ENCODE measurements at places on chromosomes 13 and 19.

DNA sequence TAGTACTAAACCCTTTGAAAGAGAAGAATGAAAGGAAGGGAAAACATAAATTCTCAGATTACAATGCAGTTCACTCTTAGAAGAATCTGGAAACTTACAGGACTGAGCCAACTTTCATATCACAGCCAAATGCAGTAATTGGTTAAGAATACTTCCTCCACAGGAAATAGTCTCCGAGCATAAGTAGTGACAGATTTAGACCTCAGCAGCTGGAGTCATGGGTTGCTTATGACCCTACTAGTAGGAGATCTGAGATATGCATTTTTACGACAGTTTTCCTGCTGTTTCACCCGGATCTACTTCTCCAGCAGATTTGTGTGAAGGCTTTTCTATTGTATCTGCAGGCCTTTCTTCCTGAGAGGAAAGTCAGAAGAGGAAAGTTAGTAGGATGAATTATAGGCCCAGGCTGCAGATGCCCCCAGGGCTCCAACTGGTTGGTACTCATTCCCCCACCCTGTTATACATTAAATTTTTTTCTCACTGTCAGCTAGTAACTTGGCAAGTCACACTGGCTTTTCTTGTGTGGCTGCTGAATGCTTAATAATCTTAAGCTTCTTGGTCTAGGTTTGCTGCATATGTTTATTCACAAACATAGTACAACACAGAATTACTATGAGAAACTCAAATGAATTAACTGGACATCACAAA is 1241.5 kb upstream of the MIR17HG start:
- DNase-seq, result no peak

- peak; percentile 74 for DNase-seq
Observed at GRCh38 chr19:49097453-49098288, 12.4 kb downstream of the SNRNP70 start.

- no peak for DNase-seq
Observed at GRCh38 chr13:25844559-25845434, 207.0 kb downstream of the SHISA2 start.

DNA sequence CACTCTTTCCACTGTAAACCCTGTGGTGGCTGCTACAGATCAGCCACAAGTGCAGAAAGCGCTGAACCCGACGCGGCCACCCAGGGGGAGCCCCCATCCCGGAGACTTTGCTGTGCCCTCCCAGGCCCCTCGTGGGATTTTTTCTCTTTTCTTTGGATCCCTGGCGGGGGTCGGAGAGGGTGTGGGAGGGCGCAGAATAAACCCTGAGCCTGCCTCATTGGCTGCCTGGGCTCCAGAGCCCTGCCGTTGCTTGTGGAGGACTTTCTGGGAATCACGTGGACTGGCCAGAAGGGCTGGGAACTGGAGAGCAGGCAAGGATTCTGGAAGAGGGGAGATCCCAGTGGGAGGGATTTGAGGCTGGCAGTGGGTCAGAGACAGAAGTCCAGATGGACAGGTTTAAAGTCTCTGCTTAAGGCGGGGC is 24.9 kb downstream of the GADD45B start:
- no peak for DNase-seq

DNA sequence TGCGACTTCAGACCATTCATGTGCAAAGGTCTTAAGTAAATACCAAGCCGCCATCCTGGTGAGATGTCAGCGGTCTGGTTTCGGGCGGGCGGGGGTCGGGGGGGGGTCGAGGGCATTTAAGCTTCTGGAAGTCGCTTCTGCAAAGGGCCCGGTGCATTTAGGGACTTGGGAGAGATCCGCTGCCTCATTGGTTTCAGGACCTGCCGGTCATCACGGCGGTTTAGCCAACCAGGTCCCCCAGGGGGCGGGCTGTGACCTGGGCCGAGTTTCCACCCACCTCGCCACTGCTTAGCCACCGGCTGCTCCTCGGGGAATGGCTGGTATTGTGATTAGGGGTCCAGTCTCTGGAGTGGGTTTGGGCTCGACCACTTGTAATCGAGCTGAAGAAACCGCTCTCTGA is 7.8 kb downstream of the ANKLE1 start:
- no peak for DNase-seq

DNA sequence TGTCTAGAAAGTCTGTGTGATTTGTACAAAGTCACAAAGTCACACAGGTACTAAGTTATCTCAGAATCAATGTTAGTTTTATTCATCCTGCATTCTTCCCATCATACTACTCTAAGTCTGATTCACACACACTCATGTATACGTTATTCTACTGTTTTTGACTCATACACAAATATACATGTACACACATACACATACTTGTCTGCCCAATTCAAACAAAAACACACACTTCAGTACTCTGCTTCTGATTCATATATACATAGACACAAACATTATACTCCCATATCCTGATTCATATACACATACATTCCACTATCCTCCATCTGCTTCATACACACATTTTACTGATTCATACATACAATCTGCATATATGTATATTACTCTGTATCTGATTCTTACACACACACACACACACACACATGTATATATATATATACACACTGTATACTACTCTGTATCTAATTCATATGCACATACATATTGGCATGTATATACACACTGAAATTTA is 69.3 kb downstream of the KLF12 start:
- no peak for DNase-seq

GRCh38 chr19:2291185-2291751 is 9.3 kb upstream of the PEAK3 start:
- no peak for DNase-seq

- peak; percentile 57 for DNase-seq
Observed at GRCh38 chr19:7386308-7386707, 37.6 kb downstream of the ARHGEF18 start.

DNA sequence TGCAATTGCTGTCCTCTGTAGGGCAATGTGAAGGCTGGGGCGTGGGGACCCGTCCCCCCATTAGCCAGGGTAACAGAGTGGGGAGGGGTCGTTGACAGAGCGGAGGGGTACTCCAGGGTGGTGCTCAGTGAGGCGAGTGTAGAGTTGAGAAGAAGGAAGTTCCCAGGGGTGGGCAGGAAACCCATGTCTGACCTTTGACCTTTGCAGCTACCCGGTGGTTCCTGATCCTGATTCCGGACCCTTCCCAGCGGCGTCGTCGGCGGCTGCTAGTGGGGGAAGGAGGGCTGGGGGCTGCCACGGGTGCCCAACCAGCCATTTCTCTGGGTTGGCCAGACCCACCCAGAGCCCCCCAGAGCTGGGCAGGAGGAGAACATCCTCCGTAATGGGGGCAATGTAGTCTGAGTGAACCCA is 2.1 kb upstream of the PLVAP start:
- no peak for DNase-seq

DNA sequence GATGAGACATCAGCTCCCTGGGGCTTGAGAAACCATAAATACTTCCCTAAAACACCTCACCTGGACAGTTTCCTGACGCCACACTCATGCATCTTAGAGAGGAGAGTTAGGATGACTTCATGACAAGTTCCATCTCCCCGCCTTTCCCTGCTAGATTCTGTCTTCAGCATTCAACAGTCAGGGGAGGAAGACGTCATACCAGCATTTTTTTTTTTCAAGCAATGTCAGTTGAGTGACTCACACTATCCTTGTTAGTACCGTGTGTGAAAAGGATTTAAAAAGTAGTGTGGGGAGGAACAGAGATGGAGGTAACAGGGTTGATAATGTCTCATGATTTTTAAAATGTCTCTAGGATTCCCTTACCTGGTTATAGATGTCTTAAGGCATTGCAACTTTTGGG is at the start of gene OR7D2:
Gene OR7D2 (plus strand): TSS at position 79 of the 400 bp plus-strand sequence. CDS start 6,803 bp downstream, outside the sequence.
- no peak for DNase-seq

DNA sequence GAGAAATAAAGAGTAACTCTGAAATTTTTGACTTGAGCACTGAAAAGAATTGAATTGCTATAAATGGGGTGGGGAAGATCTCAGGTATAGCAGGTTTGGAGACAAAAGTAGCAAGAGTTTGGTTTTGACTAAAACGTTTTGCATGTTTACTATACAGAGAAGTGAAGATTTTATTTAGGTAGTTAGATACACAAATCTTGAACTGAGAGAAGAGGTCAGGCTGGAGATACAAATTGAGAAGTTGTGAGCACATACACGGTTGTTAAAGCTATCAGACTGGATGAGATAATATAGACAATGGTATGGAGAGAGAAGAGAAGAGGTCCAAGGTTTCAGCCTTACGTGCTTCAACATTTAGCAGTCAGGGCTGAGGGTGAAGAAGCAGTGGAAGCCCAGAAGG is 420.9 kb downstream of the FOXO1 start:
- no peak for DNase-seq

DNA sequence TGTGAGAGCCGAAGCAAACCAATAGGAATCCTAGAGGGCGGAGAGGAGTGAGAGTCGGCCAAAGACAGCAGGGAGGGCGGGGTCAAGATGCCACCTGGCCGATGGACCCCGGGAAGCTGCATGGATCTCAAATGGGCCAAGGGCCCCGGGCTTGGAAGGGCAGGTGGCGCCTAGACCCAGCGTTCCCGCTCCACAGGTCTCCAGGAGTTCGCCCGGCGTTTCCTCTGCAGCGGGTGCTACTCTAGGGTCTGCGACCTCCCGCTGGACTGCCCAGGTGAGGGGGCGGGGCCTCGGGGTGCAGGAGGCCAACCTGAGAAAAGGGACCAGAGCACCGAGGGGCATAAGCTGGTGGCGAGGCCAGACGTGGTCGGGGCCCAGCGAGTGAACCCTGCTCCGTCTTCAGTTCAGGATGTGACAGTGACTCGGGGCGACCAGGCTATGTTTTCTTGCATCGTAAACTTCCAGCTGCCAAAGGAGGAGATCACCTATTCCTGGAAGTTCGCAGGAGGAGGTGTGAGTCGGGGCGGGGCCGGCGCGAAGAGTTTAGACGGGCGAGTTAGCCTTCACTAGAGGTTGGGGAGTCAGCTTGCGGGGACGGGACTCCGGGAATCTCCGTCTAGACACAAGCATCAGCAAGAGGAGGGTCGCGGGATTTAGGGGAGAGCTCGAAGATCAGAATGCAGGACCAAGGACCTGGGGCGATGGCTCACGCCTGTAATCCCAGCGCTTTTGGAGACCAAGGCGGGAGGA is 9.9 kb downstream of the SPACA6 start:
- DNase-seq, result peak; percentile 59

- no peak for DNase-seq
Observed at GRCh38 chr13:74444864-74445479, 310.8 kb upstream of the KLF12 start.

- peak; percentile 33 for DNase-seq
Observed at GRCh38 chr19:38685666-38686529, 38.4 kb downstream of the ACTN4 start.

DNA sequence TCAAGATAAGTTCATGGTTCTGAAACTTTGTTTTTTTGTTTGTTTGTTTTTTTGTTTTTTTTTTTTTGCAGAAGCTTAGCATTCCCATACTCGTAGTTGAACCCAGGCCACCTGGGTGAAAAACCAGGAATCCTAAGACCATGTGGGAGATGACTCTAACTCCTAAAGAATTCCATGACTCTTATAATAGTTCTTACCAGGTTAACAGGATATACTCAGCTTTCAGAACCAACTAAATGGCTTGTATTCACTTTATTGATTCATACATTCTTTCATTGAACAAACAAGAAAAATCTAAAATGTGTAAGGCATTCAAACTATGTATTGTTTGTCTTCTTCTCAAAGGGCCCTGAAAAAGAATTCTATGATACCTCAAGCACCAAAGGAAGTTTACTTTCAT is 40.5 kb upstream of the KLF5 start:
- no peak for DNase-seq

GRCh38 chr13:112583592-112584277 is 4.2 kb downstream of the TUBGCP3 start:
- DNase-seq, result no peak

GRCh38 chr13:111337741-111338140 is 17.3 kb downstream of the TEX29 start:
- DNase-seq, result no peak

GRCh38 chr13:110683203-110683883 is 22.6 kb downstream of the CARS2 start:
- DNase-seq, result no peak

DNA sequence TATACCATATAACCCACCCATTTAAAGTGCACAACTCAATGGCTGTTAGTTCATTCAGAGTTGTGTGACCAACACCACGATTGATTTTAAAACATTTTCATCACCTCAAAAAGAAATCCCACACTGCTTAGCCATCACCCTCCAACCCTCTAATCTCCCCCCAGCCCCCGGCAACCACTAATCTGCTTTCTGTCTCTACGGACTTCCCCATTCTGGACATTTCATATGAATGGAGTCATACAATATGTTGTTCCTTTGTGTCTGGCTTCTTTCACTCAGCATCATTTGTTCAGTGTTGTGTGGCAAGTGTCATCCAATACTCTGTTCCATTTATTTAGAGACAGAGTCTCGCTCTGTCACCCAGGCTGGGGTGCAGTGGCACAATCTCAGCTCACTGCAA is 4.0 kb upstream of the PNMA8B start:
- DNase-seq, result no peak

DNA sequence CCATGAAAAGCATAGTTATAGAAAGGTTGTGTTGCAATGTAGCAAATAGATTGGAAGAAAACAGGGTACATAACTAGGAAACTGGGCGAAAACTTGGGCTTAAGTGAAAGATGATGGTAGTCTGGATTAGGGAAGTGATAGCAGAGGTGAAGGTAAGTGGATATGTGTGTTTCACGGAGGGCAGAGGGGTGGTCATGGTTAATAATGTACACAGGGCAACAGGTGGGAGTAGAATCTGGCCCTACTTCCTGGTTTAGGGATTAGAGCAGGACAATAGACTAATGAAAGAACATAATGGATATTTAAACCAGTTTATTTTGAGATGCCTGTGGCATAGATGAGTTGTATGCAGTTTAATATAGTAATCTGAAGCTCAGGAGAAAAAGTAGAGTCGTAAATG is 257.3 kb upstream of the SPRY2 start:
- no peak for DNase-seq

DNA sequence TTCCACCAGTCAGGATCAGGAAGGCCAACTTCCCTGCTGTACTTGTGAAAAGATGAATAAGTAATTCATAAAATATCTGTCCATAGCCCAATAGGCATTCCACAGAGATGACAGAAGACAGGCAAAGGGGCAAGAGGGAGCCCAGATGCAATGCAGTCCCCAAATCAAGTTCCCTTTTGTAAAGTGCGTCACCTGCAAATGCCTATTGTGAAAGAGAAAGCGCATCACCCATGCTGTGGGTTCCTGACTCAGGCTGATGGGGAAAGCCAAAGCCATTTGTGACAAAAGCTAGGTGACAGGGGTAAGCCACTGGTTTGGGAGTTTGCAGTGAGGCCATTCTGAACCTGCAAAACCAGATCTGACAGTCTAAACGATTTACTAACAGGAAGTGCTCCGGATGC is 157.5 kb upstream of the ZNF536 start:
- DNase-seq, result peak; percentile 49

DNA sequence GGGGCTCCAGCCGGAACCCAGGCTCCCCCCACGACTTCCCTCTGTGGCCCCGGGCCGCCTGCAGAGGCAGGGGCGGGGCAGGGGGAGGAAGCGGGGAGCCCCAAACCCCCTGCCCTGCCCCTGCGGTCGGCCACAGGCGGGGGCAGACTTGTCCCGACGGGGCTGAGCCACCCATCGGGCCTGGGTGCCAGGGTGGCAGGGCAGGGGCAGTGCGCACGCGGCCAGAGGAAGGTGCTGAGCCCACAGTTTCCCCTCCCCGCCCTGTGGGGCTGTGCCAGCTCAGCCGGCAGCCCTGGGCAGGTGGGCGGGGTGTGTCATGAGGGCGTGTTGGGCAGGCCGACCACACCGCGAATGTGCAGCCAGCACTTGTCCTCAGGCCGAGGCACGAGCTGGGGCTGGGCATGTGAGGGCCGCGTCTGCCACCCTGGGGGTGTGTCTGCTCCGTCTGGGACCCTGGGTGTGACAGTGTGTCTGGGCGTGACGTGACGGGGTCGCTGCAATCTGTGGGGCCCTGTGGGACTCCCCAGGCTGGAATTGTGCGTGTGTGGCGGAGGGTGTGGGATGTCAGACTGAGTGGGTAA is 17.7 kb downstream of the CCDC97 start:
- DNase-seq, result peak; percentile 92

GRCh38 chr19:21907516-21907915 is 71.5 kb upstream of the ZNF43 start:
- DNase-seq, result no peak

Data from PC-9 (cell line).